ENCODE measurements at places on chromosomes 3 and 15. TPM values are rescaled to one million over a fixed set of nuclear protein-coding genes. Genes with fewer than 3 reads are reported as not detected.

DNA sequence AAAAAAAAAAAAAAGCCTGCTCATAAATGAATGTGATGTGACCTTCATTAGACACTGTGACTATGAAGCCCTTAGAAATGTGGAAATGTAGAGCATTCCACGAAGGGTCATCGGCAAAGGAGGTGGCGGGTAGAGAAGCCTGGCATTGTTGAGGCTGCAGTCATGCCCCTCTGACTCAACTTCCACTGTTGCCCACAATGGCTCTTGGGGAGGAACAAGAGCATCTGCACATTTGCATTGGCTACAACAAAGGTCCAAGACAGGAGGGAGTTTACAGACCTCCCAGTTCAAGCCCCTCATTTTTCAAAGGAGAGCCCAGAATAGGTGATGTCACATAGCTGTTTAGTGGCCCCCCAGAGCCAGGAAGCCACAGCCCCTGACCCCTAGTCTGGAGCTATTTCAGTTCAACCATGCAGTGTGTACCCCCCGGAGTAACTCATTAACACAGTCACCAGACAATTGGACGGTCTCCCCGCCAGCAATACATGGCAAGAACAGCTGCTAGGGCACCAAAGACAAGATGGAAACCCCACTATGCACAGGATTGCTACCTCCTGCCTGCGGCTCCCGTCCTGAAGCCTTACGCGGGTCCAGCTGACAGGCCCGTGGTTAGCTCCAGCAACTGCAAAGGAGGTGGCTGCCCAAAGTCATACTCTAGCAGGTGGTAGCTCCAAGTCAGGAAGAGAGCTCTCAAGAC is 56.2 kb downstream of the SH3BP5 start:
- no peak for DNase-seq

The EAF1 gene
- 16.7 TPM for total RNA-seq

The UTS2B gene
- 0.24 TPM for total RNA-seq

DNA sequence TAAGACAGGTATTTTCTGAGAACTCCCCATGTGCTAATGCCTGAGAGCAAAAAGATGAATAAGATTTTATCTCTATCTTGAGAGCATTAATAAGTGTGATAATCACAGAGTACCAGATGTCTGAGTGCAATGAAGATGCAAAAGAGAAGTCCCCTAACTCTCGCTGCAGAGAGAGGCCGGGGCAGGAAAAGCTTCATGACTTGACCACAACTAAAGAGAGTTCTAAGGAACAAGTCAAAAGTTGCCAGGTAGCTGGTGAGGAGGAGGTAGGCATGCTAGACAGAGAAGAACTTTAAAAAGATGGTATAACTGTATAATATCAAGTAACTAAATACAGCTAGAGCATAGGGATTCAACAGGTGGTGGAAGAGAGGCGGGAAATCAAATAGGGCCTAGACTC is 28.8 kb downstream of the MTMR10 start:
- no peak for DNase-seq

The SLC49A4 gene
- total RNA-seq = 7.0 TPM

- DNase-seq = no peak
Measured at GRCh38 chr3:47019201-47019600, 39.7 kb downstream of the NBEAL2 start.

The GPR156 gene
- 0.71 TPM for total RNA-seq

The GOLGA8M gene
- total RNA-seq = 2.2 TPM

- DNase-seq = no peak
Measured at GRCh38 chr3:111667621-111668239, 72.6 kb upstream of the ZBED2 start.

All from posterior vena cava (tissue), 2 donors.